ENCODE measurements at places on chromosomes 7 and 10.

DNA sequence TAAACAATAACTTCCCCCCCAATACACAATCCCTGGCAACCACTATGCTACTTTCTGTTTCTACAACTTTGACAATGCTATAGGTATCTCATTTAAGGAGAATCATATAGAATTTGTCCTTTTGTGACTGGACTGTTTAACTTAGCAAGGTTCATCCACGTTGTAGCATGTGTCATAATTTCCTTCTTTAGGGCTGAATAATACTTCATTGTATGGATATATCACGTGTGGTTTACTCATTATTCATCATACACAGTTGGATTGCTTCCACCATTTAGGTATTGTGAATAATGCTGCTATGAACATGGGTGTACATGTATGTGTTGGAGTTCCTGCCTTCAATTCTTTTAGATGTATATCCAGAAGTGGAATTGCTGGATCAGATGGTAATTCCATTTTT is 111.0 kb downstream of the LMBR1 start:
- DNase-seq: no peak

GRCh38 chr10:22005763-22006162 is 2.2 kb upstream of the DNAJC1 start:
- DNase-seq: no peak

- no peak for DNase-seq
These were observed 13.9 kb downstream of the ARHGAP22 start for GRCh38 chr10:48590945-48591344.

DNA sequence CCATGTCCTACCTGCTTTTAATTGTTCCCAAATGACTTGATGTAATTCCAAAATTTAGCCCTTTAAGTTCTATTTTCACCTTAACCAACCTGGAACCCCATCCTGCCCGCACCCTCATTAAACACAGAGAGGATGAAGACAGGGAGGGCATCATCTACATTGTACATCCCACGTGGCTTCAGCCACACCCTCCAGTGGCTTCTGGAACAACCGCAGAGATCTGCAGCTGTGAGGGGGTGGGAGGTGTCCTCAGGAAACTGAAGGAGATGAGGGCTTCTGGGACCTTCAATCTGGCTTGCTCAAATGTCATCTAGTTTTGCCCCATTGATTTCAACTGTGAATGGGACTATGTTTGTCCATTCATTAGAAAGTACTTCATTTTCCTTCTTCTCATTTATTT is 39.0 kb downstream of the AKR1B1 start:
- no peak for DNase-seq

- DNase-seq: no peak
These were observed 57.0 kb upstream of the DKK1 start for GRCh38 chr10:52256832-52257691.

DNA sequence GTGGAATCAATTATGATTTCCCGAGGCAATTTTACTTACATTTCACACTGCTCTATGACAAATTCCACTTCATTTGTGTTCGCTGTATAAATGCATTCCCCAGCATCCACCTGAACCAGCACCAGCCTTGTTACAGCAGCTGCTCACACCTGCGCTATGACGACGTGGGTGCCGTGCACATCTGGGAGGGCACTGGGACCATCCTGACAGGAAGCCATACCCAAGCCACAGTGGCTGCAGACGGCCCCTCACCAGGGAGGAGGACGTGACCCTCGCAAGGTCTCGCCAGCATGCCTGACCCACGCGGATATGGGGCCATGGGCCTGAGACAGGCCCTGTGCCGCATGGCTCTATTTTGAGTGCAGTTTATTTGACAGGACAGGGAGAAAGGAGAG is 201.3 kb downstream of the MAD1L1 start:
- DNase-seq: no peak

DNA sequence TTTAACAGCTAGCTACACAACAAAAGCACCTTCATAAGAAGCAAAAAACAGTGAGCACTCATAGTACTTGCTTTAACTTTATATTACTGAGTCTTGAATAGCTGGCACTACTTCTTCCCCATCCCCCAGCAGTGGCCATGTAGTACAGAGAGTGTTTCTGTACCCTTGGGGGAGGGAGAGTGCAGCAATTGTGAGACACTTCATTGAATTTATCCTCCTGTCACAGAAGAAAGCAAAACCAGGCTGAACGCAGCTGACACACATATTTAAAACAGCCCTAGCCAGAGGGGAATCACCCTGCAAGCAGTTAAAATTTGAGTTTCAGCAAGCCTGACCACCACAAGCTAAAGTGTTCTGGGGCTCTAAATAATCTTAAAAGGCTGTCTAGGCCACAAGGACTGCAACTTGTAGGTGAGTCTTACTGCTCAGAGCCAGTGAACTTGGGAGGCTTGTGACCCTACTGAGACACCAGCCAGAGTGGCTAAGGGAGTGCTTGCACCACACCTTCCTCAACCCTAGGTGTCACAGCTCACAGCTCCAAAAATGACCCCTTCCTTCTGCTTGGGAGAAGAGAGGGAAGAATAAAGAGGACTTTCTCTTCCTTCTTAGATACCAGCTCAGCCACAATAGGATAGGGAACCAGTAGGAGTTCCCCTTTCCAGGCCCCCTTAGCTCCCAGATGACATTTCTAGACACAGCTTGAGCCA is 97.7 kb upstream of the MEOX2 start:
- DNase-seq: no peak
